DMS53 (cell line): ENCODE measurements at places on chromosomes 5 and 9.

DNA sequence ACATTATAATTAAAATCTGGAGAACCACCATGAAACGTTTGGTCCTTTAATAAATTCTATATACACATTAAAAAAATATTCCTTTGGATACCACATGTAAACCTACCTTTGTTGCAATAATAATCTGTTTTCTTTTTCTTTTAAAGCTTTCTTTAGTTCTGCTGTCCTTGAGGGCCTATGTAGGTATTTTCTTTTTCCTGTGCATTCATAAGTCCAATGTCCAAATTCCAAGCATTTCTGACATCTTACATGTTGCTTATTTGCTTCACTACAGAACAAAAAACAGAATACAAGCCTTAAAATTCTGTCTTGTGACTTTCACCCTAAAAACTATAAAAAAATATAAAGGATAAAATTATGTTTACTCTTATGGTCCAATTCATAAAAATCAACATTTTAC lies 19.7 kb downstream of the ZCCHC10 start:
- no peak for DNase-seq

GRCh38 chr5:177036921-177037320 lies 14.4 kb downstream of the ZNF346 start:
- DNase-seq: no peak

GRCh38 chr5:133397348-133397747 lies 215.0 kb downstream of the FSTL4 start:
- no peak for DNase-seq

GRCh38 chr9:8278048-8278447 lies 478.5 kb upstream of the DMAC1 start:
- no peak for DNase-seq

DNA sequence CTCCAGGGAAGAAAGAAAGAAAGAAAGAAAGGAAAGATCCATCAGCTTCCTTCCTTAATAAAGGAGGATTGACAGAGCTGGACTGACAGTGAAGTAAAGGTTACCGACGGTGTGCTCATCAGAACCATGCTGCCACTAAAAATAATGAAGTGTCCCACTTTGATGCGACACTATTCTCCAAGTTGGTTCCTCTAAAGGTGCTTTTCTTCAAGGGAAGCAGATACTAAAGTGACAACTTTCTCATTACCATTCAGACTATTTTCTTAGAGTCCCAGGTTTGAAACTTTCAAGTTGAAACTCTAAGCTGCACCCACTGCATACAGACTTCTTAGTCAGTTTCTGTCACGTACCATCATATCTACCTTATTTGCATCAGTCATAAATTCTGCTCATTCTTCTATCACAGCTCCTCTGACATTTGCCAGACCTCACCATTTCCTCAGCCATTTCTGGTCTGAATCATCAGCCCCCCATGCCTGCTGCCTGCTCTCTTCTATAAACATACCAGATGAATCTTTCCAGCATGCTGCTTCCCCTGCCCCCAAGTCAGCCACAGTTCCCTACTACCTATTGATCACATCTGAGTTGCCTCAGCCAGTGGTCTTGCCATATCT lies 177.6 kb downstream of the DEPDC1B start:
- DNase-seq: no peak

- DNase-seq: no peak
Observed at GRCh38 chr5:33891788-33892619, at the start of gene ADAMTS12. Gene ADAMTS12, minus strand, starts transcription at chr5:33891990. Its CDS starts 134 bp downstream, at chr5:33891856.

- DNase-seq: no peak
Observed at GRCh38 chr5:169001394-169001793, 299.5 kb downstream of the SLIT3 start.

DNA sequence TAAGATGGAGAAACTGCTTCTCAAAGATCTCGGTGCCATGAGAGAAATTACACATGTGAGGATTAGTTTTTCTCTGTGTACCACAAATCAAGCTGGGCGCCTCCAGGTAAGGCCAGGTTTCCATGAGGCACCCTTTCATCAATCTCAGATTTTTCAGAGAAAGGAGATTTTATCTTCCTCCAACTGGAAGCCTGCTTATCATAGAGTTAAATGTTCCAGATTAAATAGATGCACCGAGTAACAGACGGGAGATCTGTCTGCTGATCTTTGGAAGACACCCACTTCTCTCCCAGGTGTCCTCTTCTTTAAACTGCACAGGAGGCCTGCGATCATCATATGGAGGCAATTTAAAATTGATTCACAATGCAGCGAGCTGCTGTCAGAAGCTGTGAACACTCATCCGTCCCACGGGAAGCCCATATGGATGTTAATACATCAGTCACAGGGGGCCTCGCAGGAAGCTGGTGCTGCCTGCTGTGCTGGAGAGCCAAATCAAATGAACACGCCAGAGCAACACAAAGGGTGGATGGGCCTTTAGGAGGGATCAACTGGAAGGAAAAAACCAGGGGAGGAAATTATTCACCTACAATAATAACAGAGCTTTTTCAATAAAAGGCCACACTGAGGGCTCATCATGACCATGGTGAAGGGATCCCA lies 93.3 kb downstream of the TLE1 start:
- no peak for DNase-seq

DNA sequence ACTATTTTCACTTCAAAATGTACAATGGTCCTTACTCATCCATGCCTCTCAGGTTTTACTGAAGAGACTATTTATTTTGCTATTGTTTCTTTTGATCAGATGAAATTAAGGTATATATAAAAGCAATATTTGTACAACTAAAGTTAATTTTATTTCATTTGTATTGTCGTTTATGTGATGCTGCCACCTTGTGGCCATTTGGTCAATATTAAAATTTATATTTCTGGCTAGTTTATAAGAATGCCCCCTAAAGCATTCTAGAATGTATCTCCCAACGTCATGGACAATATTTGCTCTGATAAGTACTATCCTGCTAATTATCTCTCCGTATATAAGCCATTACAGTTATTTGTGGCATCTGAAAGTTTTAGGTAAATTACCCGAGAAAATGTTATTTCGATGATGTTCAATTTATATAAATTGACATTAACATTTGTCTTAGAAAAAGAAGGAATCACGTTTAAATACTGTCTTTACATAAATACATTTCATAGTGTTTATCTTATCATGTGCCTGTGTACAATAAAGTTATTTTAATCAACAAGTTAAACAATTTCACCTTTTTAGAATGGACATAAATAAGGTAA lies 680.0 kb downstream of the TAF11L14 start:
- peak; percentile 61 for DNase-seq

DNA sequence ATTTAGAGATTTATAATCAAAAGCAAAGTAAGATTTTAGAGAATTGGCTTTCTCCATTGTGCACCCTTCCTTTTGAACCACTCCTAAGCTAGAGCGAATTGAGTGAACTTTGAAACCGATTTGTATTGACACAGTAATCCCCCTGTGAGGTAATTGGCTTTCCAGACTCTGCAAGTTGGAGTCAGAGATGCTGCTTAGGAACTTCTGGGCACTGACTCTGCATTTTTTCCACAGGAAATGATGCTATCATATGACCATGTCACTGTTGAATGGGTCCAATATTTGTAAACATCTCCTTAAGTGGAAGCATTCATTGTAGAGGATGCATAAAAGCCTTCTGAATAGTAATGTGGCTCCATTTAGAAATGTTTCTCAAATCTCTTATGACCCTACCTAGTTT lies 394.4 kb upstream of the ZNF608 start:
- DNase-seq: peak; percentile 90

DNA sequence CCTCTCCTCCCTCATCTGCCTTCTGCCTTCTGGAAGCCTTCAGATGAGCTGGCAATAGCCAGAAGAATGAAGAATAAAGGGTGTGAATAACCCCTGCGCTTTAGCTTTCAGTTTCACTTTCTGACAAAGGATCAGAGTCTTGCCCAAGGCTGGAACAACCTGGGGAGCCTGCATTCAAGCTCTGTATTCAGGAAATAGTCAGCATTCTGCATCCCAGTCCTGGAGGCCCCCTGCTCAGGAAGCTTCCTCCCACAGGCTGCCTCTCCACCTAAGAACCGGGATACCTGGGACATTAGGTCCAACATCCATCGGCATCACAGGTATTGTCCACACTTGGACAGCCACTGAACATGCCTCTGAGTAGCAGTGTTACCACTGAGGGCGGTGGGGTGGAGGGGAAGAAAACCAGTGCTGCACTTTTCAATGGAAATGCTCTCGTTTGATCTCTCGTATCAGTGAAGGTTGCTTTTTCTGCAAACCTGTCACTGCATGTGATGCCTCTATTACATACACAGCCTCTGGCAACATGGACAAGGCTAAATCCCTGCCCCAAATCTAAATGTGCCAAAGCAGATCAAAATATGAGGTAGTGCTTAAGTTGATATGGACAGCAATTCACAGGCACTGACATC lies 39.8 kb upstream of the ACO1 start:
- DNase-seq: peak; percentile 11

GRCh38 chr5:9431496-9432258 lies 114.2 kb downstream of the SEMA5A start:
- DNase-seq: no peak

- no peak for DNase-seq
Observed at GRCh38 chr5:58458141-58458742, 1.6 kb downstream of the PLK2 start.

DNA sequence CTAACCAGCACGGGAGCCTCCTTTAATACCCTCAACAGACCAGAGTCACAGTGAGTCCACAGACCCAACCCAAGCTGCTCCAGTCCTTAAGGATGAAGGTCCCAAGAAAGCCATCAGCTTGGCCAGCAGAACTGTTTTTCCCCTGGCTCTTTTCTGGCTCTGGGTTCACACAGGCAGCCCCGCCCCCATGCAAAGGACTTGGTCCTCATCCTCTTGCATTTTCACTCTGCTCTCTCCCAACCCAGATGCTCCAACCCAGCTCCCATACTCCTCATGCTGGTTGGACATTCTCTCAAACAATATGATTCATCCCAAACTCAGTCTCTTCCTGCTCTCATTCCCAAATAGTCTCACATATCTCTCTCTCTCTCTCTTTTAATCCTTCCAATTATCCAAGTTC lies 74.2 kb upstream of the SPOCK1 start:
- DNase-seq: no peak

DNA sequence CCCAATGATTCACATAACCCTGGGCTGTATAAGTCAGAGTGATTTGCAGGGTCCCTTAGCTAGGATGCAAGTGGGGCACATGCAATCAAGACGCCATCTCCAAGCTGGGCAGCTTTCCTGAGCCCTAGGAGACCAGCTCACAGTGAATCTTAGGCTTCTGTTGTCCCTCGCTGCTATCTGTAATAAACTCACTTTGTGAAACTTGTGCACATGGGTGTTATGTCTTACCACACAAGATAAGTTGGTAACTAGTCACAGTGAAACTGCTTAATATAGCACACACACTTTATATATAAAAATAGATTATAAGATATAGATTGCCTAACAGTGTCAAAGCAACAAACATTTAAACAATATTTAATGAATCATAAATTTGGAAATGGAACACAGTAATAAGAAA lies 658.5 kb downstream of the SLCO4C1 start:
- no peak for DNase-seq

GRCh38 chr5:168946363-168946762 lies 354.6 kb downstream of the SLIT3 start:
- no peak for DNase-seq

GRCh38 chr9:122383992-122384461 lies 13.2 kb downstream of the PTGS1 start:
- DNase-seq: no peak

GRCh38 chr5:119070578-119070827 lies 384 bp upstream of the DMXL1 start:
- DNase-seq: peak; percentile 99

DNA sequence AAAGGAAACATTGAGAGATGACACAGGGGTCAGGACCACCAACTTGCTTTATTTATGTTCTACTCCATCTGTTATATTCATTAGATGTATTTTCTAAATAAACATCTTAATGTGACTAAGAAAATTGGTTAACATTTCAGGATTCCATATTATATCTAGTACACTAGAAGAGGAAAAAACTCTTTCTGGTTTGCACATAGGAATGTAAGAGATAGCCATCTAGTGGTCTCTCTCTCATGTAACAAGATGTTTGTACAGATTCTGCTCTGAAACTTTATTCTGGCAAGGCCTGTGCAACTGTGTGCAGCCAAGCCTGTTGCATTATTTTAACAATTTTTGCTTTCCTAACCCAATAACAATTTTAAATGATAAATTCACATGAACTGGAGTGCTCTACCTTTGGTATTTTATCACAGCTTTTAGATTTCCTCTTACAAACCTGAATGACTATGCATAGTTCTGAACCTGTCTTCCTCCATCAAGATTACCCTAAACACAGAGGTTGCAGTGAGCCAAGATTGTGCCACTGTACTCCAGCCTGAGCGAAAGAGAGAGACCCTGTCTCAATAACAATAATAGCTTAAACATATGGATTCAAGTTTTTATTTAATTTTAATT lies 148.2 kb downstream of the GIN1 start:
- peak; percentile 50 for DNase-seq

- no peak for DNase-seq
Observed at GRCh38 chr5:23655674-23656073, 148.3 kb downstream of the PRDM9 start.

DNA sequence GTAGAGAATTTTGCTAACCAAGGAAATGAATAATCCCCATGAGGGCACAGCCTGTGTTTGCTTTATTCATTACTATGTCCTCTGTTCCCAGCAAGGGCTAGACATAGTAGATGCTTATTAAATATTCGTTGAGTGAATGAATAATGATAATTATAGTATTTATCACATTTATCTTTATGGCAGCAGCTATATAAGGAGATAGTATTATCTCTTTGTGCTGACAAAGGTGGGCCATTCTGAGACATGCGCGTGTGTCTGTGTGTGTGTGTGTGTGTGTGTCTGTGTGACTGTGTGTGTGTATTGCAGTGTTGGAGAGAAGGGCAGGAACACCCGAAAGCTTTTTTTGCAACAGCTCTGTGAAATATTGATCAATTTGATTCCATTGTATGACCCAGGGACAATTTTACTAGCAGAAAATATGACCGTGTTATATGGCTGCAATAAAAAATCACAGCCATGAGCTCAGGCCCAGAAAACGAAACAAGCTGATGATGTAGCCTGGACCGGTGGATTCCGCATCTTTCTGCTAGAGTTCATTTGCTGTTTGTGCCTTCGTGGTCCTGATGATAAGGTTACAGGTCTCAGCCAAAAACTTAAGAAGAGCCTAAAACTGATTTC lies 39.8 kb downstream of the ZNF618 start:
- DNase-seq: no peak

- DNase-seq: peak; percentile 91
Observed at GRCh38 chr5:125326150-125326510, 579.7 kb upstream of the ZNF608 start.

GRCh38 chr5:54870271-54870670 lies 115.1 kb downstream of the ESM1 start:
- DNase-seq: no peak
